M059J (cell line): ENCODE measurements at places on chromosomes 4 and X.
A peak's percentile ranks its signal among the peaks of the same experiment; 100 is the strongest.

GRCh38 chrX:41984628-41985027, 61.3 kb upstream of the CASK start:
- peak; percentile 68 for DNase-seq

DNA sequence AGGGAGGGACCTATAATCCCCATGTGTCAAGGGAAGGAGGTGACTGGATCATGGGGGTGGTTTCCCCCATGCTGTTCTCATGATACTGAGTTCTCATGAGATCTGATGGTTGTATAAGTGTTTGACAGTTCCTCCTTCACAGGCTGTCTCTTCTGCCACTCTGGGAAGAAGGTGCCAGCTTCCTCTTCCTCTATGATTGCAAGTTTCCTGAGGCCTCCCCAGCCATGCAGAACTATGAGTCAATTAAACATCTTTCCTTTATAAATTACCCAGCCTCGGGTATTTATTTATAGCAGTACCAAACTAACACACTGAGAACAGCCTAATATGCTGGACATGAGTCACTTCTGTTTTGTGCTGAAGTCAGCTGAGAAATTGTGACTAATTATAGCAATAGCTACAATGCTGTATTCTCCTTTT, 656.9 kb upstream of the CPEB2 start:
- DNase-seq = peak; percentile 75

DNA sequence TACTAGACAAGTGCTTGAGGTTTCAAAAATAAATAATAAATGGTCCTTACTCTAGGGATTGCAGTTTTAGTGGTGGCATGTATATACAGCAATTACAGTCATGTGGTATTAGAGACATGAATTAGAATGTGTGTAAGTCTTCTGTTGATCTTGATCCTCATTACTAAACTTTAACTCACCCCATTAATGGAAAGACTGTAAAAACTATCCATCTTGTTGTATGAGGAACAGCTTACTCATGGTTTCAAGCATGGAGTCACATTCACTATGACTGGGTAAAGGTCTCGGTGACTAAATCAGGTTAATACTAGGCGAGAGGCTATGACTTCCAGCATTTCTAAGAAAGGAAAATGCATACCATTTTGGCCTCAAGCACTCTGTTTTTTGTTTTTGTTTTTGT, 107.0 kb upstream of the HPGD start:
- DNase-seq = peak; percentile 36

- DNase-seq = no peak
Measured at GRCh38 chrX:38890326-38890725, 89.1 kb downstream of the MID1IP1 start.

DNA sequence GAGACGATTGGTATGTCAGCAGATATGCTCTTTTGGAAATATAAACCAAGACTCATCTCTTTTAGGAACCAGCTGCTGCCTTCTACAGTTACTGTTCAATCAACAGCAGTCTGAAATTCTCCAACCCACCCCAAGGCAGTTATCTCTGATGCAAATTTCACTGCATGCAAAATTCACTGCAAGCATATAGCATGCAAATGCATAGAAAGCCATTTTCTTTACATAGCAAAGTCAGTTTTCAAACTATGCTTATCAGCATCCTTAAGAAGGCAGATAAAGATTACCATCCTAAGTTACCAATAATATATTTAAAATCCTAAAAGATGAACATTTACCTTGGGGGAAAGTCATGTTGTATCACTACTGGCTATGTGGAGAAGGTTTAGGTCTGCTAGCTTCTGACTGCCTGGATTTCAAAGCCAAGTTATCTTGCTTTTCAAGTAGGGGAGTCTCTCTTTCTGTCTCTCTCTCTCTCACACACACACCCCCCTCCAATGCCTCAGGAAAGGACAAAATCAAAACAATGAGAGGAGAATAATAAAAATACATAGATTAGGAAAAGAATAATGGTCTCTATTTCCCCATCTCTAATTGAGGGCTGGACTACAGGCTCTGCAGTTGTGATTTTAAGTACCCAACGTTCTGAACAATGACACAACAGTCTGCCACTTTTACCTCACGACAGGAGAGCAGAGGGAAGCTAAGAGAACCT, 1.5 kb downstream of the NMU start:
- no peak for DNase-seq

DNA sequence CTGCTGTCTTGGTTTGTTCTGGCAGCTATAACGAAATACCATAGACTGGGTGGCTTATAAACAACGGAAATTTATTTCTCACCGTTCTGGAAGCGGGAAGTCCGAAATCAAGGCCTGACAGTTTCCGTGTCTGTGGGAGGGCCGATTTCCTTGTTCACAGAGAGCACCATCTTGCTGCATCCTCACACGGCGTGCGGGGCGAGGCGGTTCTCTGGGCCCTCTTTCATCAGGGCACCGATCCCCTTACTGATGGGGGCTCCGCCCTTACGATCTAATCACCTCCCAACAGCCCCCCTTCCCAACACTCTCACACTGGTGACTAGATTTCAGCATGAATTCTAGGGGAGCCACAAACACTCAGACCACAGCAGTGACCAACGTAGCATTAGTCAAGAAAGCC, 578.3 kb upstream of the FAT1 start:
- DNase-seq = peak; percentile 42

DNA sequence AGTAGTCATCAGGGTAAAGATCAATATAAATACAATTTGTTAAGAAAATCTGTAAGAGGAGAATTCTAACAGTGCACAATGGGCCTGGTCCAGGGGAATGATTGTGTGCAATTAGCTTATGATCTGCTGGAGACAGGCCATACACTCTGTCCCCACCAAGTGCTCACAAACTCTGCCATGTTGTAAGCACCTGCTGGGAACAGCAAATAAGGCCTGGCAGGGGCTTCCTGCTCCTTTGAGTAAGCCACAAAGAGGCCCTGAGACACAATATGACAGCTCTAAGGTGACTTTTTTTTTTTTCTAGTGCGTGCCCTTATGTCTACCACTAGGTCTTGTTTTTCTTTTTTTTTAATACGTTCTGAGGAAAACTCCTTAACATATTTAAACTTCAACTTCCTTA, 866.3 kb upstream of the PCDH7 start:
- DNase-seq = no peak

GRCh38 chr4:167232805-167233684, 1.2 kb downstream of the SPOCK3 start:
- DNase-seq = no peak

DNA sequence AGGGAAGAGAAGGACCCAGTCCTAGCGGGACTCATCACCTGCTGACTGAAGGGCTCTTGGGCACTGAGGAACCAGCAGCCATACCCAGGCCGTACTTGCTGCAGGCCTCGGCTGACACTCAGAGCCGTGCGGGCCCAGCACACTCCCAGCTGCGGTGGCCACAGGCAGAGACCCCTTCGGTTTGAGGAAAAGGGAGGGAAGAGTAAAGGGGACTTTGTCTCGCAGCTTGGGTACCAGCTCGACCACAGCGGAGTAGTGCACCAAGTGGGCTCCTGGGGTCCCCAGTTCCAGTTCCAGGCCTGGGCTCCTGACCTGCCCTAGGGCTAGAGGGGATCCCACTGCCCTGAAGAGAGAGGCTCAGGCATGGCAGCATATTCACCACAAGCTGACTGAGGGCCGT, 17.9 kb upstream of the OPN1LW start:
- DNase-seq = no peak

- DNase-seq = no peak
Measured at GRCh38 chrX:22171287-22172060, 101.2 kb upstream of the CBLL2 start.

DNA sequence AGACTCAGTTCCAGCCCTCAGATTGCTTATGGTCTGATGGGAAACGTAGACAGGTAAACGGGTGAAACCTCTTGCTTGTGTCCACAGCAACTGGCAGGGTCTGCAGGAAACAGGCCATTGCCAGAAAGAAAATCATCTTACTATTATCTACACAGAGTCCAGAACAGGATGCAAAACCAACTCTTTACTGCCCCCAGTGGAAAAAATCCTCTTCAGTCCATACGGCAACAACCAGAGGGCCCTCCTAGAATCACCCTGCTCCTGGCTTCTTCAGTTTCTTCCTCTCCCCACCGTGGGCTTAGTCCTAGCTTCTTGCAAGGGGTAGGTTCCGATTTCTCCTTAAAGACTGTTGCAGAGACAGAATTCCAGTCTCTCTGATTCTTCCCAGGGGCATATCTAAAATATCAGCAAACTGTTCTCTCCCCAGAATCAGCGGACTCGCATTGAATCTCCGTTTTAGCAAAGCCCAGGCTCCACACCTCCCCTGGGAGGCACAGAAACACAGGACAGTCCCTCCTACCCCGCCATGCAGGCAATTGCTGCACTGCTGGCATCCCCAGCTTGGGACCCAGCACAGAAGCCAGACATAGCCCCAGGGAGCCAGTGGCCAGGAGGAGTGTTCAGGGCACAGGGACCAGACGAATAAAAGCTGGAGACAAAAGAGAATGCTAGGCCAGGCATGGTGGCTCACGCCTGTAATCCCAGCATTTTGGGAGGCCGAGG, 41.0 kb upstream of the SH3RF1 start:
- peak; percentile 43 for DNase-seq

DNA sequence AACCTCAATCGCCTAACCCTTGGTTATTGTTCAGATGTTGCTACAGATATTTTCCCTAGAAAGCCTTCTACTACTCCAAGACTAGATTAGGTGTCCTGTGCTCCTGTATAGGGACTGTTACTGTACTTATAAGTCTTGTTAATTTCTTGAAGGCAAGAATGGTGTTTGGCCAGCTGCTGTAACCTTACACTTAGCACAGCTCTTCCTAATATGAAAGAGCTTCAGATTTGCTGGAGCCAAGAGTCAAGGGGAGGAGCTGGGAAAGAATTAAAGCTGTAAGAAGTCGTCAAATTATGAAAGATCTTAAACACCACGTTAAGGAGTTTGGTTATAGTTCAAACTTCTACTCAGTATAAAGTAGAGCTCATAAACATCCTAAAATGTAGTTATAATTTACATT, 245.9 kb upstream of the TLL1 start:
- DNase-seq = no peak

DNA sequence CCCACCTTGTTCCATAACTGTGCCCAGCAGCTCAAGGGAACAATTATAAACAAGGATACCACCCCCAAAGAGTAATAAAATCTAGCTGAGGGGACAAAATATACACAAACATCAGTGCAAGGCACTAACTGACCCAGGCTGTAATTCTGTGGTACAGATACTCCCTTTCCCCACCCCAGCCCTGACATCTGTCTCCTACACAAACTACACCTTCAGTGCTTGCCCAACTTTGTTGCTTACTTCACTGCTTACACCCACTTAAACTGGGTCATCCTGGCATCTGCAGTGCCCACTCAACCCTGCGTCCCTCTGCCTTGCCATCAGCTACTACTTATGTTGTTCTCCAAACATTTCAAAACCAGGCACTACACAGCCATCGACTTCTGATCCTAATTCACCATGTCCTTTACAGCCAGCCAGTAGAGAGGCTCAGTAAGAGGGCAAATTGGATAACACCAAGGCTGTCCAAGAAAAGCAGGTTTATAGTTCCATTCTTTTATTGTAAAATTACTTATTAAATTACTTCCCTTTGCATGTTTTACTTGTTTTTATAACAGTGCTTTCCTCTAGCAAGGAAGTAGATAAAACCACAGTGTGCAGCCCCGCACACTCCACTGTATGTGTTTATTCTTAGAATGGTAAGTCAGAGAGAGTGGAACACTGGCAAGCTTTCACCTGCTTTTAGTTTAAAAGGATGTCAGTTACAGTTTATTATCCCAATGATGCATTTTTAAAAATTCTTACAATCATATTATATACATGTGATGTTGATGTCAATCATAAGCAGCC, 149.6 kb downstream of the INPP4B start:
- no peak for DNase-seq

GRCh38 chrX:12910423-12911121, 4.2 kb downstream of the TLR8 start:
- no peak for DNase-seq

- DNase-seq = no peak
Measured at GRCh38 chr4:5718411-5718810, 7.4 kb downstream of the EVC start.

DNA sequence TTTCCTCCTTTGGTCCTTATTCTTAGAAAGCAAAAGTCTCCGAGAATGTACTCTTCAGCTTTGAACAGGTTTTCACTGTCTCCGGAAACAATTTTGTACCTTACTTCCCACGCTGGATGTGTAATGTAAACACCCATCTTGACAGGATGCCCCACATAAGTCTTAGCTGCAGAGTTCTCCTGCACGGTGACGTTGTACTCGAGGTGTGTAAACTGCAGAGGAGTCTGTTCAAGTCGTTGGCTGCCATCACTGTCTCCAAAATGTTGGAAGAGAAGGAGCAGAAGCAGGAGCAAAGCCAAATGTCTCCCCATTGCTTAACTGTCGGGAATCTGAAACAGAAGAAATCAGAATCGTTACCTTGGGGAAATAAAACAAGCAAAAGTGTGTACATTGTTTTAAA, 14.1 kb downstream of the FAT1 start:
- DNase-seq = no peak

GRCh38 chr4:162347156-162347841, 183.5 kb upstream of the FSTL5 start:
- DNase-seq = no peak

- DNase-seq = peak; percentile 32
Measured at GRCh38 chr4:85964298-85964697, 395.6 kb downstream of the MAPK10 start.

DNA sequence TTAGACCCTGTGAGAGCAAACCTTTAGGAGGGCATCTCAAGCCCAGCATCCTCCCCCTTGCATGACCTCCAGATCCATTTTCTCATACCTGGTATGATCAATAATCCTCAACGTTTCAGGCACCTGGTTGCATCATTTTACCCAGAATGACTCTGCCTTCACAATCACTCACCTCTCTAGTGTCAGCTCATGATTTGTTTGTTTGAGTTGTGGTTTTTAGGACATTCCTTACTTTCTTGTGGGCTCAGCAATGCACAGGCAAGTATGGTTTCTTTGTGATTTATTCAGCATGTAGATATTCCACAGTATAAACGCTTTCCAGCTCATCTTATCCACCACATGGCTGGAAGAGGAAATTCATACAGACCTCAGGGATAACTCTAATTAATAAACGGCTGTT, 93.6 kb upstream of the CPEB2 start:
- DNase-seq = peak; percentile 69

DNA sequence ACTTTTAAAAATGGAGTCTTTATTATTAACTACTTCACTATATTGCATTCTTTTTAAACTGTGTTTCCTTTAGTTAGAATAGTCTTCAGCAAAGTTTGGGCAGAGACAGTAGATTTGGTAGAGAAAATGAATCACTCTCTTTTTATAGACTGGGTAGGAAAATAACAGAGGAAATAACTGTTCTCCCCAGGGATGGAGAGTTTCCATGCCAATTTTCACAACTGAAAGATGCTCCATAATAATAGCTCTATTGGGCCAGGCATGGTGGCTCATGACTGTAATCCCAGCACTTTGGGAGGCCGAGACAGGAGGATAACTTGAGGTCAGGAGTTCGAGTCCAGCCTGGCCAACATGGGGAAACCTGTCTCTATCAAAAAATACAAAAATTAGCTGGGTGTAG, 13.1 kb downstream of the HSD17B13 start:
- DNase-seq = peak; percentile 9
